ENCODE measurements at places on chromosomes 6 and 20.

- no peak for DNase-seq
These were observed 20.4 kb upstream of the MCUR1 start for GRCh38 chr6:13834790-13835189.

DNA sequence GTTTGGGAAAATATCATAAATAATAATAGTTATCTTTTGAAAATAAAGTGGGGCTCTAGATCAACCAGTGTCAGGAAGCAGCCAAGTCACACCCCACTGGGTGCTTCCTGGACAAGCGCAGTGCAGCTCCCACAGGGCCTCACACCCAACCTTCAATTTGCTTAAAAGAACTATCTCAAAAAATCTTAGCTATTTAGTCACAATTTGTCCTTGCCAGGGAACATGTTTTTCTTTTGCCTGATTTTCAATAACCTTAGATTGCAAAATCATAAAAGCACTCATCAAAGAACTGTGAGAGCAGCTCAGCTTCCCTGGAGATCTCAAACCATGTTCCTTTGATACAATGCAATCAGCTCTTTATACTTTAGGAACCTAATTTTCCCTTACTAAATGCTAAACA is 1.6 kb upstream of the NCOA7 start:
- DNase-seq: peak; percentile 60

DNA sequence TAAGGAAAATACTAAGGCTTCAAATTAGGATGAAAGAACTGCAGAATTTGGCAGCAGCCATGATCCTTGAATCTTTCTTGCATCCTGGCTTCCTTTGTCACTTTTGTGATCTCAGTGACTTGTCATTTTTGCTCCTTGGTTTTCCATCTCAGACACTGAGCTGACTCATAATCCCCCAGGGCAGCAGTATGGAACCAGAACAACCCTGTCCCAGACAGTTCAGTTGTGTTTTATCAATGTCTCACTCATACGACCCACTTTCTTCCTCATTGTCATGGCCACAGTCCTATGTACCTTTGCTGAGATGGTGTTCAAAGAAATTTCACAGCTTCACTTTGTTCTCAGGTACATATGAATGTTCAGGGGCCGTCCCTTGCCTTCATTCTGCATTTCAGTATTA is 488.5 kb upstream of the BTBD3 start:
- DNase-seq: no peak

DNA sequence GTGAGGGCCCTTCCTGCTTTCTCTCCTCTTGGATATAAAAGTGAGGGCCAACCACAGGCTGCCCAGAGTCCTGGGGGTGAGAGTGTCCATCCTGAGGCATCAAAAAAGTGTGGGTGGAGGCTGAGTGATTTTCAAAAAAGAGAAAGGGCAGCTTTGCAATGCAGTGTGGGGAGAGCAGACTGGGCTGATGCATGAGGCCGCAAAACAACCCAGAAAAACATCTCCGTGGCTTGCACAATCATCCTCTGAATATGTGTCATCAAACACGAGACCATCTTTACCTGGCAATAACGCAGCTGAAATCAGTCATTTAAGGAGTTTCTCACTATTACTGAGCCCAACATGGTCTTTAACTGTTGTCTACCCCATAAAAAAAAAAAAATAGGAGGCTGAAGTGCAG is 191.2 kb upstream of the SOX4 start:
- no peak for DNase-seq

- DNase-seq: no peak
These were observed 145.0 kb downstream of the PHACTR3 start for GRCh38 chr20:59749301-59749700.

DNA sequence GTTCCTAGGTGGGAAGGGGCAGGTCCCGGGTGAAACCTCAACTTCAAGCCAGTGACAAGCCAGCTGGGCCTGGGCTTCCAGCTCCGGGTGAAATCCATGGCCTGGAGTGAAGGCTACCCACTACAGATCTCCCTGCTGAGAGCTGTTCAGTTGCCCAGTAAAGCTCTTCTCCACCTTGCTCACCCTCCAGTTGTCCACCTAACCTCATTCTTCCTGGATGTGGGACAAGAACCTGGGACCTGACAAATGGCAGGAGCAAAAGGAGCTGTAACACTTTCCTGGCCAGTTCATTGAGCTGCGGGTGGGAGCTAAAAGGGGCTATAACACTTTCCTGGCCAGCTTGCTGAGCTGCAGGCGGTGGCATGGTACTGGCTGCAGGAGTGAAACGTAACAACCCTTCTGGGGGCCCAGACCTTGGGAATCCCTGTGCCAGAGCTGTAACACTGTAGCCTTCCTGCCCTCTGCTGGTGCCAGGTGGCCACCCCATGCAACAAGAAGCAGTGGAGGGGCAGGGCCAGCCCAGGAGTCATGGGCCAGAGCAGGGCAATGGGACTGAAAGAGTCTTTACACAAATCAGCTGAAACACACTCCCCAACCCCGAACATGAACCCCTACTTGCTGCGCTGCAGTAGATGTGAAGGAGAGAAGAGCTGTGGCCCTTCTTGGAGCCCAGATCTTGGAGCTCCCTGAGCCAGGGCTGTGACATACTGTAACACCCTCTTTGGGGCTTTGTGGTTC is 3.6 kb upstream of the HINT3 start:
- DNase-seq: no peak

DNA sequence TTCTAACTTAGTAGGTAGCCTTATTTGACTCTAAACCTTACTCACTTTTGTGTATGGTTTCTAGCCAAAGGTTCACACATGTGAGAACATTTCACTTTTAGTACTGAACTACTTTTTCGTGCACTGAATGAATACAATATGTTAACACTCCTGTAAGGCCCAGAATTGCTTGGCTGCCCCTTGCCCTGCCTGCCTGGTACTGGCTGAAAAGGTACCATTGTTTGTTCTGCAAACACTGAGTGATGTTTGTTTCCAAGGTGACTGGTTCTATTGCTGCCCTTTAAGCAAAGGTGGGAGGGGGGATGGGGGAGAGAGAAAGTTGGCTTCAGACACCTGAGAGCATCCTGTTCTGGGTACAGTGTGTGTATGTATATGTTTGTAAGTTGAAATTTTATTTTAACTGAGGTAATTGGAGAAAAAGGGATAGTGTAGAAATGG is 31.2 kb downstream of the RREB1 start:
- DNase-seq: peak; percentile 75

- DNase-seq: no peak
These were observed 1.9 kb upstream of the HMGA1 start for GRCh38 chr6:34234667-34235306.

DNA sequence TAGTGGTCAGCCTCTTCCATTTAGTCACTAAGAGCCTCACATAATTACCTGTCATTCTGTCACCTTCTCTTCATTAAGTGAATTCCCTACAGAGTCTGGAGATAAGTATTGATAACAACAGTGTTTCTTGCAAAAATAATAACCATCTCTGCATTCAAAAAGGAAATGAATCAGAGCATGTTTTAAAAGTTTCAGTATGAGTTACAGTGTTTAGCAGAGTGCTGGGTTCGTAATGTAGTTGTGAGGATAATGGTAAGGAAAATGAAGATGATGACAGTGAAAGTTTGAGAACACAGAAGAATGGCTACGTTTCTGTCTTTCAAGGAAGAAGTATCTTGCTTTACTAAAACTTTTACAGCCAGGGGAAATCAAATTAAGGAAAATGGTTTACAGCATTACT is 31.3 kb downstream of the GPRC6A start:
- DNase-seq: no peak

- DNase-seq: peak; percentile 42
These were observed 638 bp downstream of the PACSIN1 start for GRCh38 chr6:34466242-34467185.

- no peak for DNase-seq
These were observed 157.0 kb downstream of the SOX4 start for GRCh38 chr6:21750575-21750974.

- peak; percentile 79 for DNase-seq
These were observed 36.1 kb upstream of the CHD6 start for GRCh38 chr20:41654292-41654691.

DNA sequence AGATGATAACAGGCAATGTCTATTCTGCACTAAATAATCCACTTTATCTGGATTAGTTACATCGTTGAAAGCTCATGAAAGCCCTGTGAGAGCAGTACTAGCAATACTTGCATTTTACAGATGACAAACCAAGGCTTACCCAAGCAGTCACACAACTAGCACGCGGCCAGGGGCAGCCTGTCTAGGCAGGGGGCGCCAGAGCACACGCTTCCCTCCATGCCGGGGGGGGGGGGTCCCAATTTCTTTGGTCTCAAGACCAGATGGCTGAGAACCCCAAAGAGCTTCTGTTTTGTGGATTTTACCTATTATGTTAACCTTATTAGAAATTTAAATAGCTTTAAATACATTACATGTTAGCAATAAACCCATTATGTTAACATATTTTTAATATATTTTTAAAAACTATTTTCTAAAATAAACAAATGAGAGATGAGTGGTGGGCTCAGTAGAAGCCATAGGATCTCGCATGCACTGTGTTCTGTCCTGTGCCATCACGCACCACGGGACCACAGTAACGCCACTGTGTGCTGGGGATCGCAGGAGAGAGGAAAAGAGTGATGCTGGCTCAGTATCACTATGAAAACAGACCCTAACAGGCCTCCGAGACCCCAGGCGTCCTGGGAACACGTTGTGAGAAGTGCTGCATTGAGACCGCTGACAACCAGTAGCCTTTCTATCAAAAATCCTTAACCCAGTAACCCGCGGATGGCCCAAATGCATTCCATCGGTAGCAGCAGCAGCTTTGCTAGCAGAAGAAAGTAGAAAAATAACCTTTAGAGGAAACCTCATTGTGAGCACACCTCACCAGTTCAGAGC is 5.3 kb upstream of the PRR18 start:
- peak; percentile 28 for DNase-seq

GRCh38 chr20:22223236-22223635 is 361.1 kb downstream of the FOXA2 start:
- DNase-seq: no peak

- DNase-seq: no peak
These were observed 19.1 kb downstream of the IPCEF1 start for GRCh38 chr6:154337406-154338005.

DNA sequence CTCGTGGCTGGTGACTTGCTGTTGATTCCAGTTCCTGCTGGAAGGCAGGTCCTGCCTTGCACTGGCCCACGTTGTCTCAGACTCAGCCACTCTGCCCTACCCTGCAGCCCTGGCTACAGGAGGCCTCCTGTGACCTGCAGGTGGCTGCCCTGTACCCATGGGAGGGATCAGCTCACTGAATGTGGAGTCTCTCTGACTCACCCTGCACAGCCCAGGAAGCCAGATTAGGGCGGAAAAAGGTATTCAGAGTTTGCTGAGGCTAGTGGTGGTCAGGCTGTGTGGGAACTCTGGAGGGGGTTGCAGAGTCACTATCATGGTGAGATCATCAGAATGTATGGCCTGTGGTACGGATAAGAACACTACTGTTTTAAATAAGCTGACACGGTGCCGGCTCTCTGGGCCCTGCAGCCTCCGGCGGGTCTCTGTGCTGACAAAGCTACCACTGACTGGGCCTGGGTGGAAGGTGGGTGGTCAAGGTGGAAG is 24.7 kb upstream of the PYGB start:
- no peak for DNase-seq

DNA sequence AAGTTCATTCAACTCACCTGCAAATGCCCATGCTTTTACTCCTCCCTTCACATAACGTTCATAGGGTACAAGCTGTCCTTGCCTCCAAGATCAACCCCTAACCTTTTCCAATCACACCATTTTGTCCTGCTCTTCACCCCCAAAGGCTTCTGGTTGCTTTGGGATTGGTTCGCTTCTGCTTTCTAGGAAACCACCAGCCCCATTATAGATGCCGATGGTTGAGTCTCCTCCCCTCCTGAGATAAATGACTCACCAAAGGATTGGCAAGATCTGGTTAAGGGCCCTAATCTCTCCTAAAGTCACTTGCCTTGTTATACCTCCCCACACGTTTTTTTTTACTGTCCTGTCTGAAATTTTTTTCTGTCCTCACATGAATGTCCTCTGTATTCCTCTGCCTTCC is 311.4 kb downstream of the HACE1 start:
- no peak for DNase-seq

DNA sequence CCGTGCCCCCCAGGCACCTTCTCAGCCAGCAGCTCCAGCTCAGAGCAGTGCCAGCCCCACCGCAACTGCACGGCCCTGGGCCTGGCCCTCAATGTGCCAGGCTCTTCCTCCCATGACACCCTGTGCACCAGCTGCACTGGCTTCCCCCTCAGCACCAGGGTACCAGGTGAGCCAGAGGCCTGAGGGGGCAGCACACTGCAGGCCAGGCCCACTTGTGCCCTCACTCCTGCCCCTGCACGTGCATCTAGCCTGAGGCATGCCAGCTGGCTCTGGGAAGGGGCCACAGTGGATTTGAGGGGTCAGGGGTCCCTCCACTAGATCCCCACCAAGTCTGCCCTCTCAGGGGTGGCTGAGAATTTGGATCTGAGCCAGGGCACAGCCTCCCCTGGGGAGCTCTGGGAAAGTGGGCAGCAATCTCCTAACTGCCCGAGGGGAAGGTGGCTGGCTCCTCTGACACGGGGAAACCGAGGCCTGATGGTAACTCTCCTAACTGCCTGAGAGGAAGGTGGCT is 960 bp downstream of the TNFRSF6B start:
- DNase-seq: no peak

- DNase-seq: no peak
These were observed 348.9 kb upstream of the MARCKS start for GRCh38 chr6:113508249-113508648.

GRCh38 chr6:114064862-114065261 is 93.9 kb upstream of the HDAC2 start:
- no peak for DNase-seq

DNA sequence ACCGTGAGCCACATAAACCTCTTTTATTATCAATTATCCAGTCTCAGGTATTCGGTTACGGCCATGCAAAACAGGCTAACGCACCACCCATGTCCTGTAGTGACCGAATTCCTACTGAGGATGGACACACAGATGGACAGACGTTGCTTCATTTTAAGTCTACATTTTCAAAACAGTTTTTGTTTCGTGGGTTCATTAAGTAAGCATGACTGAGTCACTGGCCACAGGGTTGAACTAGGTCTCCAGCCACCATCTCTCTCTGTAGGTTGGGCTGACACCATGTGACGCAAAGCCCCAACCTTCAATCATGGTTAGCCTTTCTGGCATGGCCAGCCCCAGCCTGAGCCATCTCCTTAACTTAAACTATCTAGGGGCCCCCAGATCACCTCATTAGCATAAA is 110.0 kb upstream of the SLC22A23 start:
- no peak for DNase-seq

DNA sequence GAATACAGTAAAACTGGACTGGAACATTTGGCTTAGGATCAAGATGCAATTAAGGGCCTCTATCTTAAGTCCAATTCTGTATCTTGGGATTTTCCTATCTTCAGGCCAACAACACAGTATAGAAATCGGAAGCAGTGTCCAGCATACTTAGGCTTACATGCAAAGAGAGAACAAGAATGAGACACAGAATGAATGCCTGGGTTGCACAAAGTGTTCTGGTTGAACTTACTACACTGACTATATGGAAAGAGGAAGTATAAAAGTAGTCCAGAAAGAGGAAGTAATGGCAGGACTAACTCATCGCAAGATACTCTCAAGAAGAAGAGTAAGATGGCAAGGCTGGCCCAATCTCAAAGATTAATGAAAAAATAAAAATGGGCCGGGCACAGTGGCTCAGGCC is 87.6 kb downstream of the BTBD9 start:
- DNase-seq: no peak

GRCh38 chr20:21389368-21389767 is 8.0 kb downstream of the NKX2-4 start:
- no peak for DNase-seq

GRCh38 chr6:5517796-5518195 is 256.5 kb downstream of the FARS2 start:
- no peak for DNase-seq

GRCh38 chr6:18471232-18471964 is 84.2 kb downstream of the RNF144B start:
- no peak for DNase-seq

Data from NCI-H1417 (cell line).